ENCODE measurements at places on chromosomes 1 and 21. TPM values are rescaled to one million over a fixed set of nuclear protein-coding genes. Genes with fewer than 3 reads are reported as not detected.

Gene ANKRD45
- total RNA-seq: not detected

Gene DPT
- total RNA-seq: not detected

DNA sequence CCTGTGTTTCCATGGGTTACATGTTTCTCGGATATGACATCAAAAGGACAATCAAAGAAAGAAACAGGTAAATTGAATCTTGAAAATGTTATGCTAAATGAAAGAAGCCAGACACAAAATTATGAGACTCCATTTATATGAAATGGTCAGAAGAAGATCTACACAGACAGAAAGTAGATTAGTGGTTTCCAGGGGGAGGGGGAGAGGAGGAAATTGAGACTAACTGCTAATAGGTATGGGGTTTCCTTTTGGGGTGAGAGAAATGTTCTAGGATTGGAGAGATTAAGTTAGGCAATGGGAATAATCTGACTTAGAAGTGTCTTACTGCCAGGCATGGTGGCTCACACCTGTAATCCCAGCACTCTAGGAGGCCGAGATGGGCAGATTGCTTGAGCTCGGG is 21.8 kb downstream of the ITGB3BP start:
- no peak for DNase-seq

DNA sequence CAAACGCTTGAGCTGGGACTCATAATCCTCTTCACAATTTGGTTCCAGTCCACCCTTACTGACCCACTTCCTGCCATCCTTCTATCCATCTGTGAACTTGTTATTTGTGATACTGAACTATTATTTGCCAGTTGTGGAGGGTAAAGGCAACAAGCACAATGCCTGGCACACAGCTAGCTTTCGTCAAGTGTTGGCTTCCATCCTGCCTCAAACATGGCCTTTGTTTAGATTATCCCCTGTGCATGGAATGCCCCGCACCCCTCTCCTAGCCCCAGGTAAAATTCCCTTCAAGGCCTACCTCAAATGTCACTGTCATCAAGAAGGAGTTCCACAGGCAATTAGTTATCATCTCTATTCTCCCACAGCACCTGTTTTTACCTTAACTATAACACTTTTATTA is 11.4 kb upstream of the CDCA8 start:
- no peak for DNase-seq

DNA sequence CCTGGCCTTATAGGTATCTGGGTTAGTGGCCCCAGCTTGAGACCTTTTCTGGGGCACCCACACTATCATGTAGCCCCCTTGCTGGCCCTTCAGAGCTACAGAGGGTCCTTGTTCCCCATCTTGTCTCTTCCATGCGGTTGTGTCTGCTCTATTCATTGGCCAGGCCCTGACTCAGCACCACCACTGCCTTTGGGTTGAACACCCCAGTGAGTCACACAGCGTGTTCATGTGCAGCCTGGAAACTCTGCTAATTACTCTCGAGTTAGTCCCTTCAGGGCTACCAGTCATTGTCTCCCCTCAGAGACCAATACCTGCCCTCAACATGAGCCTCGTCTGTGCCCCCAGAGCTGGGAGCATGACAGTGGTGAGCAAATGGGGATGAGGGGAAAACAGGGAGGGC is 28.2 kb upstream of the IKBKE start:
- DNase-seq: no peak

DNA sequence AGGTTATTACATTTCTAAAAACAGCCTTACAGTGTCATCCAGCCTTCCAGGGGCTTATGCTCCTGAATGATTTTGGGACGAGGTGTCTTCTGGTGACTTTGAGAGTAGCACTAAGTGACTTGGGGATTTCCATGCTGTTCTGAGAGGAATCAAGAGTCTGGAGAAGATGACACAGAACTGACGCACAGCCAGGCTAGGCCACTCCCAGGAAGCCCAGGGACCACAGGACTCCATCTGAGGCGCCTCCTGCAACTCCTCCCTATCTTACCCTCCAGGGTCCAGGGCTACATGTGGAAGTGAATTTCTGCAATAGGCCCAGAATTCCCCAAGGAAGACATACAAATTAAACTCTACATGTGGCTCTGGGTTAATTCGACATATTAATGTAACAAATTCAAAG is 92.5 kb downstream of the SLC25A24 start:
- no peak for DNase-seq

- peak; percentile 52 for DNase-seq
These were observed 21.9 kb upstream of the MORC3 start for GRCh38 chr21:36297938-36298572.
